ENCODE measurements at places on chromosomes 5 and 9.

GRCh38 chr5:170648541-170648940 is 135.0 kb upstream of the GABRP start:
- DNase-seq: no peak

GRCh38 chr9:21919377-21920362 is 74.5 kb downstream of the CDKN2A start:
- DNase-seq: peak; percentile 46

DNA sequence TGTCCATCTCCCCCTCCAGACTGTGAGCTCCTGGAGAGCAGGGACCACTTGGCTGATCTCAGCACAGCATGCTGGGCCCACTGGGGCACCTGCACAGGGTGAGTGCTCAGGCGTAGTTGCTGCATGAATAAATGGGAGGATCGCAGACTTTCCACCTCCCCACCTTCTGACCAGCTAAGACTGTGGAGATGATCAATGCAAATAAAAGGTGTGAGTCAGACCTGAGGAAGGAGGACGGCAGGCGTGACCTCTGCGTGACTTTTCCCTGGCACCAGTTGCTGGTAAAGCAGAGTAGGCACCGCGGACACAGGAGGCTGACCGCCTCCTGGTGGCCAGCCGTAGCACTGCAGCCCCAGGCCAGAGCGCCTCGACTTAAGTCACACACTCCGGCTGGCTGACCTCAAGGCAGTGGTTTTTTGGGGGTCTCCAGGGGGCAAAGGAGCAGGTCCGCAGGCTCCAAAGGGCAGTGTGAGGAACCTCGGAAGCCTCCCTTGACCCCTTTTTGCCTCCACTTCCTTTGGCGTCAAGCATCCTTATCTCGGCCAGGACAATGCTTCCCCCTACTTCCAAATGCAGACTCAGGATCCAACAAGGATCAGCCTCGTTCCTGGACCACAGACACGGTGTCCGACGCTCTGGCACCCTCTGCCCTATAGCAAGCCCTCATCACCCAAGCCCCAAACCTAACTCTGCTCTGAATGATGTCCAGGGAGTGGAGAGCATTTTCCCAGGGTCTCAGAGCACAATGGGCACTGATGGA is 12.7 kb upstream of the TDRD7 start:
- DNase-seq: peak; percentile 74

GRCh38 chr5:141695627-141696215 is 13.7 kb upstream of the ARAP3 start:
- DNase-seq: no peak

All from HFFc6 (cell line).